ENCODE measurements at places on chromosomes 2 and 18.

DNA sequence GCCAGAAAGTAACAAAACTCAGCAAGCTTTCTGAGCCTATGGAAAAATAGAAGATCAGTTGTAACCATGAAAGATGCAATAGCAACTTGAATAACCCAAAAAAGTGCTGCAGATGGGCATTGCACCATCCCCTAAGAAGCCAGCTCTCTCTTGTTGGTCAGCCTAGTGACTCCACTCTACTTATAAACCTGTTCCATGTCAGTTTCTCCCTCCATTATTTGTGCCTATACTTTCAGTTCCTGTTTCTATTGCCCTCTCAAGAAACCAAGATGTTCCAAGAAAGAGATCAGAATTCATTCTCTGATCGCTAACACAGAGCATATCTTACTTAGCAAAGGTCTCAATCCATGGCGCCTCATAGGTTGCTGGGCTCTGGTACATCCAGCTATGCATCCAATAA lies 170.3 kb upstream of the MAP2 start:
- DNase-seq, result no peak

- DNase-seq, result no peak
These were observed 51.3 kb upstream of the LTBP1 start for GRCh38 chr2:32895424-32895823.

DNA sequence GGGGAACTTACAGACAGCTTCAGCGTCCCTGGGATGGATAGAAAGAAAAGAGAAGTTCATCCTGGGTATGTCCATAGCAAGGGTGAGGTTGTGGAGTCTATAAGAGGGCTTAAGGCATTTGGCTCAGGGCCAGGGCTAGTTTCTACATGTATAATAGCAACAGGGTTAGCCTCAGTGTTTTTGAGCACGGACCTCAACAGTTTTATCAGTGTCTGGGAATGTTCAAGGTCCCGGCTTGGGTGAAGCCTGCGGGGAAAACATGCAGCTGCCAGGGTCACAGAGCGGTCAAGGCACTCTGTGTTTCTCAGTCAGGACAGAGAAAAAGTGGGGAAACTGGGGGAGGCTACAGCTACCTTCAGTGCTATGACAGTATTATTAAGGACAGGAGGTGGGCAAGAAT lies 427.7 kb upstream of the HS6ST1 start:
- no peak for DNase-seq

DNA sequence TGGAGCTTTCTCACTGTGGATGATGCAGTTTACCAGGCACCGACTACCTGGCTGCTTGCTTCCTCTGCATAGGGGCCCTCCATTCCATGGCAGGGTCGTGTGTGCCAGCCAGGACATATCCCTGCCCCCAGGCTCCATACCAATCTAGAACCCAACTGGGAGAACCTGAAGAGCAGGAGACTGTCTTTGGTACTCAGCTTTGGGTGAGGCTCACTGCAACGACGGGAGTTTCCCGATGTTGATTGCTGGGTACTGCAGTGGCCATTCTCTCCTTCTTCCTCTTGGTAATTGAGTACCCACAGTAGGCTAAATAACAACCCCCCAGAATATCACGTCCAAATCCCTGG lies 133.3 kb upstream of the SERTAD2 start:
- DNase-seq, result no peak

GRCh38 chr2:20762945-20763683 lies 59.8 kb downstream of the LDAH start:
- DNase-seq, result no peak

- DNase-seq, result no peak
These were observed 64.6 kb downstream of the RALBP1 start for GRCh38 chr18:9539938-9540337.

DNA sequence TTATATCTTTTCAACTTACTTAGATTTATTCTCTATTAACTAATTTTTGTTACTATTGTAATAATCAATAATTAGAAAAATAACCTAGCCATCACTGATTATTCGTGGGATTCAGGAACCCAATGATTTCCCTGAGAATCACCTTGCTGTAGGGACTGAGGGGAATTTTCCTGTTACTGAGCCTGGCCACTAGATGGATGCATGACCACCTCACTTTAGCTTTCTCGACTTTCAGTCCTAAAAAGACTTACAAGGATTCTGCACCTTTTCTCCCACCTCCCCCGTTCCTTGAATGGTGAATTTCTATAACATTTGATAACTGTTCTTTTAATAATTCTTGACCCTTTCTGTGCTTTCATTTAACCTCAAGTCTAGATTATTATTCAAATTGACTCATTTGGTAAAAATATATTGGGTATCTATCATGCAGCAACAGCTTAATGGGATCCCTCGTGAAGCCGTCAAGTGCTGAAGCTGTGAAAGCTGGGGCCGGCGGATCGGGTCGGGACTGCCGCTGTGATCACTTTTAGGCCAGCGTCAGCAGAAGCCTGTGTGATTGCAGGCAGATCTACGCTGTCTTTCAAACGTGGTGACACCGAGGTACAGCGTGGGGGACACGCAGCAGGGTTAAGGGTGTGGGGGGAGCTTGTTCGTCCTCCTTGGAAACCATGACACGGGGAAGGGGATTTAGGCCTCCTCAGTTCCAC lies 38.8 kb upstream of the TMEM18 start:
- DNase-seq, result no peak

- DNase-seq, result no peak
These were observed 2115.3 kb upstream of the PIK3C3 start for GRCh38 chr18:39839782-39840181.

DNA sequence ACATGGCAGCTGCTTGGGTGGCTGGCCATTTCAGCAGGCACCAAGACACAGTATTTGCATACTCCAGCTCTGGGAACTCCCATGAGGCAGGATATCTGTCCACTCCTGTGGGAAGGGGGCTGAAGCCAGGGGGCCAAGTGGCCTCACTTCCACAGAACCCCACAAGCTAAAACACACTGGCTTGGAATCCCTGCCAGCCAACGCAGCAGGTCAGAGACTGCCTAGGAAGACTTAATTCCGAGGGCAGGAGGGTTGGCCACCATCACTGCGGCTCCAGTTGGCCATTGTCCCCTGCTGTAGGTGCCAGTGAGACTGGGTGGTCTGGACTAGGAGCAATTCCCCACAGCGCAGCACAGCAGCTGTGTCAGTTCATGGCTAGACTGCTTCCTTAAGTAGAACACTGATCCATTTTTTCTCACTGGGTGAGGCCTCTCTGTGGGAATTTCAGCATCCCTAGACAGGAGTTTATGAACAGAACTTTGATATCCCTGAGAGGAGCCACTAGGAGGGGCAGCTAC lies 52.0 kb downstream of the SPAG16 start:
- DNase-seq, result no peak

DNA sequence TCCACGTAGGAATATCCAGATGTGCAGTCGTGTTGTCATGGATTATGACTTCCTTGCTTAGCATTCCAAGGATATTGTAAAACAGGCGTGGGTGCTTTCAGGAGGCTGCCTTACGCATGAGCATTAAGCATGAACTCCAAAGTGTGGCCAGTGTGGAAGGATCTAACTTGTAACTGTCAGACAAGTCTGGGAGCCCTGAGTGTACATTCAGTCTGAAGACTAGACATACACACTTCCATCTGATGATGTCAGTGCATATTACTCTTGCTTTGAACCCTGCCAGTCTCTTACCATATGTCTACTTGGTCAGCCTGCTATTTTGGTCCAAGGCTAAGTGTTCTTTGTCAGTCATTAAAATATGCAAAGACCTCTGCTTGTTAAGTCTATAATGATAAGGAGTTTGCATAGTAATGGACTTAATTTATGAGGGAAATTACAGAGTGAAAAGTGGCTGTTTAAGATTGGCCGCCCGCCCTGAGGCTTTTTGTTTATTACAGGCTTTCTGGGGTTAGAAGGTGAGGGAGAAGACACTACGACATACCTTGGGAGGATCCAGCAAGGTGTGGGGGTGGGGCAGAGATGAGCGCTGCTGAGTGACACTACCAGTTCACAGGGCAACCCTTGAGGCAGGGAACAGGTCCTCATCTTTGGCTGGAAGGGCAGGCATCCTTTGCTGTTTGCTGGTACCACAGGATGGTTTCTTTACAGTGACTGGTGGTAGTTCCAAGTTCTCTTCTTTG lies 48.3 kb downstream of the CABLES1 start:
- no peak for DNase-seq

- no peak for DNase-seq
These were observed 742.4 kb downstream of the SATB2 start for GRCh38 chr2:198715302-198715835.

GRCh38 chr2:29293830-29294438 lies 178.7 kb downstream of the CLIP4 start:
- DNase-seq, result no peak

DNA sequence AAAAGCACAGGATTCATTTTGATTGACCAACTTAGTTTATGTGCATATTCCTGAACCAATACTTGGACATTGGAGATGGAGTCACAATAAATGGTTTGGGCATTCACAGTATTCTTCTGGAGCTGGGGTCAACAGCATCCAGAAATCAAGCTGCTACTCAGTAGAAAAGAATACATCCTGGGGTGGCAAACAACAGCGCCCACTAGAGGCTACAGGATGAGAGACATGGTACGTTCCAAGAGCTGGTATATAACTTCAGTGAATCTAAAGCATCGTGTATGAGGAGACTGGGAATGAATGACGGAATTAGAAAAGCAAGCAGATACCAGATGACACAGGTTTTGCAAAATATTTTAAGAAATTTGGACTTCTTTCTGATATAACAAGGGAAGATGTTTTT lies 142.9 kb upstream of the FIGN start:
- DNase-seq, result no peak

GRCh38 chr2:216083464-216084281 lies 2.0 kb downstream of the TMEM169 start:
- DNase-seq, result no peak

GRCh38 chr18:22489704-22490103 lies 72.0 kb upstream of the CTAGE1 start:
- no peak for DNase-seq

DNA sequence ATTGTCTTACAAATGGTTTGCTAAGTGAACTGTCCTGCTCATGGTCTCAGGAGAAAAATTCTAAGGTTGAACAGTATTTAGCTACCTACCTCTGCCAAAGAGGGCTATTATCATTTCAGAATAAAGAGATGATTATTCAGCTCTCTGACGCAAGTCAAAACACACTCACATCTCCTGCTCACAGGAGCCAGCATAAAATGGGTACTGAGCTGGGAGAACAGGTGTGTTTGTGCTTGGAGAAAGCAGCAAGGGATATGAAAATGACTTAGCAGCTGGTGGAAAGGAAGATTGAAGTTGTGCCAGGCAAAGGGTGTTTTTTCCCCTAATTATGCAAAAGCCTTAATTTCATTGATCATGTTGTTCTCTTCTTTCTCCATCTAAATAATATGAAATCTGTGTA lies 47.3 kb upstream of the TANK start:
- no peak for DNase-seq

DNA sequence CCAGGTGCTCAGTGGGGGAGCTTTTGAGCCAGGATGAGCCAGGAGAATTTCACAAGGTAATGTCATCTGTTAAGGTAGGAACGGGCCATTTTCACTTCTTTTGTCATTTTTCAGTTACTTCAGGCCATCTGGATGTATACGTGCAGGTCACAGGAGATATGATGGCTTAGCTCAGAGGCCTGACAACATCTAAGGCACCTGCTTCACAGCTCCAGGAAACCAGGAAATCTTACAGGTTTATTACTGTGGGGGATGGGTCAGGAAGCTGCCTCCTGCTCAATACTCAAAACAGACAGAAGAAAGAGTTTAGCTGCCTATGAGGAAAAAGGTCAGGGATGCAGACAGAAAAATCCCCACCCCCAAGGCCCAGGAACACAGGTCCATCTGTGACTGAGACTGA lies 364.3 kb upstream of the LRP1B start:
- no peak for DNase-seq

DNA sequence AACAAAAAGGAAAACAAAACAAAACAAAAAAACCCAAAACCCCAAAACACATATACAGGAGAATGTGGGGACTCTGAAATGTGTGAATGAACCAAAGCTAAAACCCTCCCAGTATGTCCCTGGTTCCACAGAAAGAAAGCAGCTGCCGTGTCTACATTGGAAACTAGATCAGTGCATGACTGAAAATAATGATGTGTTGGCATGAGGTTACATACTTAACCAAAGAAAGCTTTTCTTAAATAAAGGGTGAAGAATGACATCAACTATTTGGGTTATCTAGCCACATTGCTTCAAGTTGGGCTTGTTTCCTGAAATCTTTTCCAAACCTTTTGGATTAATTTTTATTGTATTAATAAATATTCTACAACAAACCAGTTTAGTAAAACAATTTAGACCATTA lies 91.9 kb upstream of the FN1 start:
- DNase-seq, result no peak

- DNase-seq, result no peak
These were observed 219.5 kb downstream of the SOX11 start for GRCh38 chr2:5911718-5912117.

- DNase-seq, result no peak
These were observed 848.8 kb downstream of the MBD2 start for GRCh38 chr18:53375621-53376020.

- DNase-seq, result no peak
These were observed 19.1 kb downstream of the SLC40A1 start for GRCh38 chr2:189561371-189562038.

DNA sequence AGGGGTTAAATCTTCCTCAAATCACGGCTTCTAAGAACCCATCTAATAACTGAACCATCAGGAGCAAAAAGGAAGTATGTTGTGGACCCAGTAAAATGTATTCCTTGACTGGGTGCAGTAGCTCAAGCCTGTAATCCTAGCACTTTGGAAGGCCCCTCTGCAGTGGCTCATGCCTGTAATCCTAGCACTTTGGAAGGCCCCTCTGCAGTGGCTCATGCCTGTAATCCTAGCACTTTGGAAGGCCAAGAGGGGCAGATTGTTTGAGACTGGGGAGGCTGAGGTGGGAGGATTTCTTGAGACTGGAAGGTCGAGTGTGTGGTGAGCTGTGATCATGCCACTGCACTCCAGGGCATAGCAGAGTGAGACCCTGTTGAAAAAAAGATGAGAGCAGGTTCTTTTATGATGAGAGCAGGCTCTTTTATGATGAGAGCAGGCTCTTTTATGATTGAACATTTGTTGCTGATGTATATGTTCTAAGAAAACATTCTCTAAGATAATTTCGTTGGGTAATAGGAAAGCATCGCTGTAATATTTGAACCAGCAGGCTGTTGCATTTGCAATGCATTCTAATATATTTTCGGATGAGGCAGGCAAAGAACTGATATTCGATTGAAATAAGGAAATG lies 3.5 kb upstream of the PARD6G start:
- DNase-seq, result no peak

DNA sequence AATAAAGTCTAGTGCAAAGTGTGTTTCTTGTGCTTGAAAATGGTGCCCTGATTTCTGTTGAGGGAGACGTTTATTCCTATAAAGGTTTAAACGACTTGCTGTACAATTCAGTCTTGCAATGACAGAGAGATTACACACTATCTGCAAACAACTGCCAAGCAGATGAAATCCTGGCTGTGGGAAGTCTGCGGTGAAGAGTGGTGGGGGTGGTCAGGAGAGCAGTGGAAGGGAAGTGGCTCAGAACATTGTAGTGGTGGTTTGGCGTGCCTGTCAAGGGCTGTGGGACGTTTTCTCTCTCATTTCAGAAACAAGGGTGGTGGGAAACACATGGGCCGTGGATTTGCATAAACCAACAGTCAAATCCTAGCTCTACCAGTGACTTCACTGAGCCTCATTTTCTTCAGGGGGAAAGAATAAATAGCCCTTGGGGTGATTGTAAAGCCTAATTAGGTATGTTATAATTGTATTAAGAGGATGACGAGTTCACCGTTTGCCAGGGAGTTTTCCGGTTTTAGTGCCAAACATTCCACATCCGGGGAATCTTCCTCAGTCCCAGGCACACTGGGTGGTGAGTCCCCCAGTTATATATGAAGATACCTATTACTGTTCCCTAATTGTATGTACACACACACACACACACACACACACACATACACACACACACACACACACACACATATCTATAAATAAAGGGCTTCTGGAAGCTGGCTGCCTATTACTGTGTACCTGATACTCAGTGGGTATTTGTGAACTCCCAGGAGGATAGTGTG lies 115.0 kb downstream of the SPTBN1 start:
- DNase-seq, result no peak
